A549 treated with RU486 at 1 μM for 4 hours (cell line): ENCODE measurements at places on chromosomes 5 and 9. TPM values are rescaled to one million over a fixed set of nuclear protein-coding genes. Genes with fewer than 3 reads are reported as not detected.

RABEPK gene
- 37.5 to 52.7 TPM (median 42.8 TPM) in 5 replicates for total RNA-seq

CARD9 gene
- 0.42 to 1.9 TPM (median 0.95 TPM) in 5 replicates for total RNA-seq

SLC6A19 gene
- total RNA-seq = 0.04 TPM in 1 of 5 replicates, not detected in the others

FOXD4 gene
- 0.31 to 0.56 TPM (median 0.38 TPM) in 5 replicates for total RNA-seq

LCN10 gene
- not detected in 5 replicates for total RNA-seq

ASTN2 gene
- total RNA-seq = 3.8 to 5.9 TPM (median 4.9 TPM) in 5 replicates

CBY3 gene
- not detected in 5 replicates for total RNA-seq

CD74 gene
- not detected in 5 replicates for total RNA-seq

KIF3A gene
- 7.1 to 12.0 TPM (median 10.0 TPM) in 5 replicates for total RNA-seq

KLF4 gene
- total RNA-seq = 14.5 to 18.1 TPM (median 17.0 TPM) in 5 replicates

CDH12 gene
- not detected in 5 replicates for total RNA-seq

EPB41L4A gene
- total RNA-seq = 1.2 to 1.6 TPM (median 1.6 TPM) in 5 replicates

TMEM252 gene
- not detected in 5 replicates for total RNA-seq

OLFML2A gene
- total RNA-seq = 15.3 to 23.0 TPM (median 21.6 TPM) in 5 replicates

PCDHGB4 gene
- 0.56 to 1.1 TPM (median 0.93 TPM) in 5 replicates for total RNA-seq

PLGRKT gene
- 20.0 to 31.6 TPM (median 24.3 TPM) in 5 replicates for total RNA-seq

SUSD3 gene
- 0.32 to 0.71 TPM (median 0.53 TPM) in 5 replicates for total RNA-seq

SLC1A1 gene
- 1.0 to 1.7 TPM (median 1.5 TPM) in 5 replicates for total RNA-seq

NIPSNAP3A gene
- 6.5 to 15.4 TPM (median 13.4 TPM) in 5 replicates for total RNA-seq

NKD2 gene
- total RNA-seq = 8.7 to 14.0 TPM (median 12.2 TPM) in 5 replicates

SGCD gene
- total RNA-seq = 3.7 to 4.5 TPM (median 4.0 TPM) in 5 replicates

TMOD1 gene
- 2.3 to 3.3 TPM (median 2.6 TPM) in 5 replicates for total RNA-seq

TLX3 gene
- not detected in 5 replicates for total RNA-seq

BDP1 gene
- total RNA-seq = 3.9 to 11.5 TPM (median 10.1 TPM) in 5 replicates

KIF20A gene
- total RNA-seq = 42.0 to 48.1 TPM (median 47.0 TPM) in 5 replicates

AGXT2 gene
- not detected in 5 replicates for total RNA-seq

CDX1 gene
- not detected in 5 replicates for total RNA-seq

RMRP gene
- total RNA-seq = 8.3 to 13.4 TPM (median 12.5 TPM) in 3 of 5 replicates, not detected in the others

ANKRD31 gene
- total RNA-seq = 0.05 to 0.07 TPM (median 0.06 TPM) in 4 of 5 replicates, not detected in the other

EXOSC2 gene
- 50.5 to 78.6 TPM (median 59.1 TPM) in 5 replicates for total RNA-seq

DRD1 gene
- total RNA-seq = 0.37 to 1.0 TPM (median 0.64 TPM) in 5 replicates

OBP2B gene
- total RNA-seq = not detected in 5 replicates

DMGDH gene
- total RNA-seq = not detected in 5 replicates
